ENCODE measurements at places on chromosomes 1 and 21.

- DNase-seq, result no peak
Observed at GRCh38 chr1:62283986-62284385, 35.2 kb downstream of the KANK4 start.

- DNase-seq, result peak; percentile 49
Observed at GRCh38 chr21:44370027-44370735, 16.8 kb downstream of the TRPM2 start.

- no peak for DNase-seq
Observed at GRCh38 chr1:58864654-58865053, 80.8 kb upstream of the JUN start.

- DNase-seq, result no peak
Observed at GRCh38 chr1:165364568-165365133, 8.1 kb upstream of the LMX1A start.

- no peak for DNase-seq
Observed at GRCh38 chr1:156910309-156910782, 10.1 kb upstream of the LRRC71 start.

- no peak for DNase-seq
Observed at GRCh38 chr1:230236301-230237008, 169.4 kb downstream of the GALNT2 start.

All from hepatic stellate cell (primary cell).